ENCODE measurements at places on chromosomes 7 and 10.

- DNase-seq = no peak
Measured at GRCh38 chr10:100887761-100888296, 24.9 kb upstream of the SLF2 start.

- no peak for DNase-seq
Measured at GRCh38 chr10:34558093-34558583, 257.0 kb downstream of the PARD3 start.

DNA sequence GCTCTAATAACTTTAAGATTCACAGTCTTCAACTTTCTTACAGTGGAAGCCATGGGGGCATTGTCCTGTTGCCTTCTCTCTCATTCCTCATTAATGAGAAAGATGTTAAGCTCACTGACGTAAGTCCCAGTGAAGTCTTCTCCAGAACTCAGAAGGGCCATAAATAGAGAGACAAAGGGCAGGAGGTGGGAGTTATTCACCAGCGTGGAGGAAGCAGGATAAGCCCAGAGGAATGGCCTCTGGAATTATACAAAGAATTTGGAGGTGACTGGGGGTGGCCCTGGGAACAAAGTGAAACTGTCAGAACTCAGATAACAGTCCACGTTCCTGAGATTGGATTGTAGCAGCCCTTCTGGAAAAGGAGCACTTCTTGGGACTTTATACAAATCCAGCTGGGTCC is 52.4 kb downstream of the SORBS1 start:
- no peak for DNase-seq

GRCh38 chr7:12737373-12737772 is 49.9 kb downstream of the ARL4A start:
- DNase-seq = no peak

Data from gastrocnemius medialis (tissue), 4 donors.